AG09309 (cell line): ENCODE measurements at places on chromosomes 6 and 20.
A peak's percentile ranks its signal among the peaks of the same experiment; 100 is the strongest.

DNA sequence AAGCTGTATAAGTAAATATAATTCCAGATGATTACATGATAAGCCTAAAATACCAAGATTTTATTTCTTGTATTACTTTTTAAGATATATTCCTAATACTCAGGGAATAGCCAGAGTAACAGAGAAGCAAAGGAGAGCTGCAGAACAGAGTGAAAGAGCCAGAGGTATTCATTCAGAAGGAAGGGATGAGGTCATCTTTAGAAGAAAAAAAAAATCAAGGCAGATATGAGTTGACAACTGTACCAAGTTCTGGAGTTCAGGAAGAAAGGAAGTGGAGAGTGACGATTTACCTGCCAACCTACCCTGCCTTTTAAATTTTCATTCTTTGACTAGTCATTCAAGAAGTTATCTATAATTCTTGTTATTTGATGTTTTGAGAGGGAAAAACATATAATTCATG lies 28.8 kb upstream of the NHSL1 start:
- DNase-seq: no peak

GRCh38 chr20:24452498-24453127 lies 16.8 kb upstream of the SYNDIG1 start:
- no peak for DNase-seq

DNA sequence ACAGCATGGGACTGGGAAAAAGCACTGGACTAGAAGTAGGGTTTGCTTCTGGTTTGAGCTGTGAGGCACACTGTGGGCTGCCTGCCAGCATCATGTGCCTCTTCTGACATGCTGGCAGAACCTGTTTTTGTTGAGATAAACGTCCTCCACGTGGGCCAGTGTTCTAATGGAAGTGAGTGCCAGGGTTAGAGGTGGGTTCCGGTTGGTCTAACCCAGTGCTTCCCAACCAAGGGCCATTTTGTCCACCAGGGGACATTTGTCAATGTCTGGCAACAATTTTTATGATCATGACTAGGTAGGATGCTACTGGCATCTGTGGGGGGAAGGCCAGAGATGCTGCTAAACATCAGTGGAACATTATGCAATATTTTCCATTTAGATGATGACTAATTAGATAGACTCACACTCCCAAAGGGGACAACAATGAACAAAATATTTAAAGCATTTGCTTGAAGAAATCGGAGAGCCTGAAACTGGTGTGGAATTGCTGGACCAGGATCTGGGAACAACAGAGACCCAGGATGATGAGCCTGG lies 7.8 kb upstream of the APMAP start:
- DNase-seq: peak; percentile 88

- no peak for DNase-seq
Observed at GRCh38 chr20:61442075-61442670, 190.1 kb downstream of the CDH4 start.

- no peak for DNase-seq
Observed at GRCh38 chr6:40855168-40855880, 183.7 kb downstream of the UNC5CL start.

GRCh38 chr6:51459958-51460357 lies 627.5 kb downstream of the PKHD1 start:
- no peak for DNase-seq

GRCh38 chr6:144607998-144608735 lies 323.0 kb downstream of the UTRN start:
- no peak for DNase-seq
